ENCODE measurements at places on chromosomes 12 and 14.
A peak's percentile ranks its signal among the peaks of the same experiment; 100 is the strongest.

GRCh38 chr12:48028541-48029431 is 24.5 kb upstream of the COL2A1 start:
- DNase-seq, result no peak

DNA sequence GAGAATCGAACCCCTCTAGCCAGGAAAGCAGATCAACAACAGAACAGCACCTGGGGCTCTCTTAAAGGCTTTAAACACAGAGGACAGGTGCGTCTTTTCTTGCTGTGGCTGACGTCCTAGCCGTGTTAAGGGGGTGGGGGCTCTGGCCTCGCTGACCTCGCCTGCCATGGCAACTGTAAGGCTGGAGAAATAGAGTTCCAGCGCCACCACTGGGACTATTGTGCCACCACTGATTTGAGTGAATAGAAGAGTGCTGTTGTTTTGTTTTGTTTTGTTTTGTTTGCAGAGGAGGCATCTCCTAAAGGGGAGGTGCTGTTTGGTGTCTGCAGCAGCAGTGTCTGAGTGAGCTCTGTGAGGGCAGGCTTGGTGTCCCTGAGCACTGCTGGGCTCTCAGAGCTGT is 34.2 kb upstream of the PRMT8 start:
- peak; percentile 5 for DNase-seq

- no peak for DNase-seq
Observed at GRCh38 chr14:89017417-89017816, 193.0 kb downstream of the TTC8 start.

DNA sequence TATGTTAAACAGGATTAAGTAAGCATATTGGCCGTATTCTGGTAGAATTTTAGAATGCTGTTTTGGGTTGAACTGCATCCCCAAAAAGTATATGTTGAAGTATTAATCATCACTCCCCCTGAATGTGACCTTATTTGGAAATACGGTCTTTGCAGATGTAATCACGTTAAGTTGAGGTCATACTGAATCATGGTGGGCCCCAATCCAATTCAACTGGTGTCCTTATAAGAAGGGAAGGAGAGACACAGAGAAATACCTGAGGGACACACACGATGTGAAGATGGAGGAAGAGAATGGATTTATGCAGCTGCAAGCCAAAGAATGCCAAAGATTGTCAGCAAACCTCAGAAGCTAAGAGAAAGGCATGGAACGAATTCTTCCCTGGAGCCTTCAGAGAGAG is 268.6 kb downstream of the ITPR2 start:
- no peak for DNase-seq

DNA sequence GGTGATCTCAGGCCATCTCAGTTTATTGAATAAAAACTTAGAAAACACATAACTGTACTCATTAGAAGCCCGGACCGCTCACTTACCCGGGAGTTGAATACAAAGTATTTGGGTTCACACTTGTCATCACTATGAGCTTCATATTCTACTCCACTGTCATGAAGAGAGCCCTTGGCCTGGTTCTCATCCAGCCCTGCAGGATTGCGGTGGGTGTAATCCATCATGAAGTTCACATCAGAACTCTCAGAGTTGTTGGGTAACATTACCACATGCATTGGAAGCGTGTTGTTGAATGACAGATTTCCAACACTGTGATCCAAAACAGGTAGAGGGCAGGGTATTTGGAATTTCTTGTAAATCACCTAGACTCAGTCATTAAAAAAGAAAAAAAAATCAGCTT is 47.4 kb downstream of the SLC38A4 start:
- no peak for DNase-seq

- DNase-seq, result no peak
Observed at GRCh38 chr12:108316176-108317086, 22.7 kb downstream of the CMKLR1 start.

DNA sequence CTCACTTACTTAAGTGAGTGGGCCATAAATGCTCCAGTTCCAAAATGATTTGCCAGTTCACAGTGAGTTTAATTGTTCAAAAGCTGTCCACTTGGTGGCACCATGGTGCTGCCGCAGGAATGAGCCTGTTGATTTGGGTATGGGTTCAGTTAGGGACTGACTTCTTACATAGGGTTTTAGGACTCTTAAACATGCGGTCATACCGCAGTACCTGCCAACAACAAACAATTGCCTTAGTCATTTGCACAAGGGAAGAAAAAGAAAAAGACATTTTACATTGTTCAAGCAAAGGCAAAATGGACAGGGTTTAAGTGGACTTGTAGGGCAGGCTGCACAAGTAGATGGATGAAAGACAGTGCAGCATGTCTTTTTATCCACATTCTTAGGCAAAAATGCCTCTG is 80.0 kb upstream of the DBX2 start:
- peak; percentile 61 for DNase-seq

GRCh38 chr14:66508846-66509621 is 1.1 kb downstream of the GPHN start:
- DNase-seq, result peak; percentile 52

- DNase-seq, result no peak
Observed at GRCh38 chr12:19965196-19966038, 402.9 kb upstream of the PDE3A start.

GRCh38 chr12:55724226-55724939 is 4.2 kb downstream of the RDH5 start:
- peak; percentile 68 for DNase-seq

DNA sequence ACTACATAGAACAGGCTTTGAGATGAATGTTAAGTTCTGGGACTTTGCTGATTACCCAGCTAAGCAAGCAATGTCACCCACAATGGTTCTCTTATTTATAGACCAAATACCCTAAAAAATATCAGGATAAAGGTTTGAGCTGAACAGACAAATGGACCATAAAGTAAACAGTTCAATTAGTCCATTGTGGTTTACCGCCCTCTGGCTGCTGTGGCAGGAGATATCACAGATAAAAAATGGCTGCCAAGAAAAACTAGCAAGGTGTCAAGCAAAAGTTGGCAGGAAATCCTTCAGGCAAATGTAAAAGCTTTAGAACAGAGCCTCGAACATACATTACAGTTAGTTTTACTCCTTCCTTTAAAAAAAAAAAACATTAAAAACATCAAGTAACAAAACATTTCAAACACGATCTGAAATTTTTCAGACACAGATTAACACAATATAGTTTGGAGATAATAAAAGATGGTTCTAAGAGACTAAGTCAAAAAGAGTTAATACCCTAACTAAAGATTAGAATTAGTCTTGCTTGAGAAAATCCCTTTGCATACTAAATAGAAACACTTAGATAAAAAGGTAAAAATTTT is 41.3 kb downstream of the MED13L start:
- peak; percentile 60 for DNase-seq

DNA sequence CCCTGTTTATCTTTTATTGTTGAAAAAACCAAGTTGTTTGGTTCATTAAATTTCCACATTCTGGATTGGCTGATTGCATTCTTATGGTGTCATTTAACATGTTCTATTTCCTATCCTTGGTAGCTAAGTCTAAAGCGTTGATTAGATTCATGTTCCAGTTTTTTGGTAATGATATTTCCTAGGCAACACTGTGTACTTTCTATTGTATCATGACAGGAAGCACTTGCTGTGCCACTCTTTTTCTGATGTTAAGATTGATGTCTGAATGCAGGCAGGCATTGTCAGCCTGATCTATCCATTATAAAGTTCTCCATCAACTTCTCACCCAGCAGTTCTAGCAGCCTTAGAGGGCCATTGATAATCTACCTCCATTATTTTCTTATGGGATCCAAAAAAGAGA is 91.1 kb upstream of the ARID2 start:
- no peak for DNase-seq

DNA sequence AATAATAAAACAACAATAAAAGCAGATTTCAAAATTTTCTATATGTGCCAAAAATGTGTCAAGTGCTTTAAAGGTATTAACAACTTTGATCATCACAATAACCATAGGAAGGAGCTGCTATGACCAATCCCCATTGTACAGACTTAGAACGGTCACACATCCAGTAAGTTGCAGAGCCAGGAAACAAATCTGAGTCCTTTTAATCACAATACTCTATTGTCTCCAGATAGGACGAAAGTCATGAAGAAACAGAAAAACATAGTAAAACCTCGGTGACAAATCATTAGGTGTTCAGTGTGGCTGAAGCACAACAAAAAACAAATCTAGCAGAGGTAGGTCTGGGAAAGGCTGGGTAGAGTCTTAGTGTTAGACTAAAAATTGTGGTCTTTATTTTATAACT is 178.8 kb downstream of the GRIP1 start:
- no peak for DNase-seq

- no peak for DNase-seq
Observed at GRCh38 chr12:89962648-89963047, 254.0 kb upstream of the ATP2B1 start.

GRCh38 chr12:112844814-112845565 is 53.4 kb downstream of the RPH3A start:
- no peak for DNase-seq

- DNase-seq, result peak; percentile 55
Observed at GRCh38 chr14:94423453-94424056, 29.0 kb downstream of the SERPINA11 start.

- no peak for DNase-seq
Observed at GRCh38 chr14:44149597-44149996, 357.5 kb downstream of the FSCB start.

DNA sequence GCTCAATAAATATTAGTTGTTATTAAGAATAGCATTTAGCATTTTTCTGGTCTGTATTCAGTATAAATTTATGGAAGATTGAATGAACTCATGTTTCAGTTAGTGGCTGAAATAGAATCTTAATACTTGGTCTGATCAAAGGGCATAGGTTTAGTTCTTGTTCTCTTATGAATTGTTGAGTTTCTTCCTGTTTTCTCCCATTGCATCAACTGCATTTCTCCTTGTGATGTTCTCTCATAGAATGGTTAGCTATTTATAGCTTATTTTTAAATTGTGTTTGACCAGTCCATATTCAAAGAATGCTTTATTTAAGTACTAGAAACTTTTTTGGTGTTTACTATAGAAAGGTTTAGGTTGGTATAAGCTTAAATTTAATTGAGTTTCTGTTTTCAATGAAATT is 29.8 kb downstream of the APAF1 start:
- DNase-seq, result no peak

DNA sequence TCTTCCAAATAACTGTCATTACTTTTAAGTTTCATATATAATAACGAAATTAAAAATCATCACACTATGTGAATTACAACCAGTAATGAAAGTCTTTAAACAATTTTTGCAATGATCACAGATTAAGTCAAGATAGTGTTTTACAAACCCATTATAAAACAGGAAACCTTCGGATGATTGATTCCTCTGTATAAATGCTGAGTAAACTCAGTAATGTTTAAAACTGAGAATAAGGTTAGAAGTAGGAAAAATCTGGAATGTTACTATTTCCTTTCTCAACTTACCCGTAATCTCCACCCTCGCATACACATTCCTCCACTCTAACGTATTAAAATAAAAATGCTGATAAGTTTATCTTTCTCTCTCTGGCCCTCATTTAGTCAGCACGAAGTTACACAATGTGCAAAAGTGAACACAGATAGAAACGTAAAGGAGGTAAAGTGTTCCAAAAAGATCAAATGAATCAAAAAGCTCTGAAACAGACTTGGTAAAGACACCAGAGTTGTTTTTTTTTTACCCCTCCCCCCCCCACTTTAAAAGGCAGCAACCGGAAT is 1.6 kb downstream of the ZFC3H1 start:
- DNase-seq, result no peak

DNA sequence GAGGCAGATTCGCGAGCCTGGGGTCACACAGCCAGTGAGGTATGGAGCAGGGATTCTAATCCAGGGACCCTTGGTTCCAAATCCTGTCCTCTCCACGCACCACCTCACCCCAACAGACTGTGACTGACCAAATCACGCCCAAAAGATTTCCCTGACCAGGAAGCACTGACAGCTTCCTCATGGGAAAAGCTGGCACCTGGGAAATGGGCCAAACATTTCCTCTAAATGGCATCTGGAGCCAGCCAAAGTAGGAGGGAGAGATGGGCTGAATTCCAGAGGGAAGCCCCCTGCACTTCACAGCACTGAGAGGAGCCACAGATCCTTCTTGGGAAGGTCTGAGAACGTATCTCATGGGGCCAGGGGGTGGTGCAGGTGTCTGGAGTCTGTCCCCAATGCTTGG is 28.8 kb downstream of the CCDC92 start:
- DNase-seq, result no peak

DNA sequence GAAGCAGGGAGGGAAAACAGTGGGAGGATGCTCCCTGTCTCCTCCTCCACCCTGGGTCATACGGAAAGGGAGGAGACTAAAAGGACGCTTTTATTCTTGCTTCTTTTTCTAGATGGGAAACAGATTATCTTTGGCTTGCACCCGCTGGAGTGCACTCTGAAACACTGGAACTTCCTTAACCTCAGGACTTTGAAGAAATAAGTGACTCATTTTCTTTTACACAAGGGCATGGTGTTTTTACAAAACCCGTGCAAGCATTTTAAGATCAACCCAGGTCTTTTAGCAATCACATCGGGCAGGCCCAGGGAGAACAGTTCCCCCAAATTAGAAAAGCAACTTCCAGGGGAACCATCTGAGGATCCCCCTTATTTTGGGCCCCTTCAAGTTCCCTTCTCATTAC is 80.9 kb upstream of the TSPAN11 start:
- DNase-seq, result no peak

GRCh38 chr12:80714055-80714454 is 2.7 kb upstream of the MYF5 start:
- no peak for DNase-seq

DNA sequence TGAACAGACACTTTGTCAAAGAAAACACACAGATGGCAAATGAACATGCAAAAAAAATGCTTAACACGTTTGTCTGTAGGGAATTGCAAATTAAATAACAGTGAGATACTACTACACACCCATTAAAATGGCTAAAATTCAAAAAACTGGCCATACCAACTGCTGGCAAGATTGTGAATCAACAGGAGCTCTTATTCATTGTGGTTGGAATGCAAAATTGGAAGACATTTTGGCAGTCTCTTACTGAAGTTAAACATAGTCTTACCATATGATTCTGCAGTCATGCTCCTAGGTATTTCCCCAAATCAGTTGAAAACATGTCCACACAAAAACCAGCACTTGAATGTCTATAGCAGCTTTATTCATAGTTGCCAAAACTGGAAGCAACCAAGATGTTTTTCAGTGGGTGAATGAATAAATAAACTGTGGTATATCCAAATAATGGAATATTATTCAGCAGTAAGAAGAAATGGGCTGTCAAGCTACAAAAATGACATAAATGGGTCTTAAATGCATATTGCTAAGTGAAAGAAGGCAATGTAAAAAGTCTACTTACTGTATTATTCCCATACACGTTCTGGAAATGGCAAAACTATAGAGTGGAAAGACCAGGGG is 91.4 kb downstream of the PLEKHA5 start:
- no peak for DNase-seq

DNA sequence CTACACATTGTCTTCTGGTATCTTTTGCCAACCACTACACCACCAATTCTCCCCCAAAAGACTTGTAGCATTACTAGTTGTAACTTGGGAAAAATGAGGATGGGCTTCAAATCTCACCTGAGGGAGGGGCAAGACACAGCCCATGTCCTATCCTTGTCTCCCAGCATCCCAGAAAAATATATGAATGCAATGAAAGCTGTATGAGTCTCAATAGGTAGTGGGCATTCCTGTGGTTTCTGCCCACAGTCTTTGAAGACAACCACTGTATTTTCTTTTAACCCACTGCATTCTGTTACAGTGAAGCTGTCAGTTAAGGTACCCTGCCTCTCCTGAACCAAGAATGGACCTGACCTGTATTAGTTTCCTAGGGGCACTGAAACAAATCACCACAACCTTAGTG is 336.2 kb upstream of the TMPO start:
- no peak for DNase-seq

All from activated CD4-positive, alpha-beta T cell treated with anti-CD3 and anti-CD28 coated beads, Interleukin-2, amount 50 U/mL, for 16 hours (primary cell).